Stimulated activated effector memory CD8-positive, alpha-beta T cell treated with anti-CD3 and anti-CD28 coated beads, Interleukin-12 subunit alpha, Interleukin-12 subunit beta, amount 100 ng/mL, for 72 hours (primary cell): ENCODE measurements at places on chromosomes 2 and 18.

DNA sequence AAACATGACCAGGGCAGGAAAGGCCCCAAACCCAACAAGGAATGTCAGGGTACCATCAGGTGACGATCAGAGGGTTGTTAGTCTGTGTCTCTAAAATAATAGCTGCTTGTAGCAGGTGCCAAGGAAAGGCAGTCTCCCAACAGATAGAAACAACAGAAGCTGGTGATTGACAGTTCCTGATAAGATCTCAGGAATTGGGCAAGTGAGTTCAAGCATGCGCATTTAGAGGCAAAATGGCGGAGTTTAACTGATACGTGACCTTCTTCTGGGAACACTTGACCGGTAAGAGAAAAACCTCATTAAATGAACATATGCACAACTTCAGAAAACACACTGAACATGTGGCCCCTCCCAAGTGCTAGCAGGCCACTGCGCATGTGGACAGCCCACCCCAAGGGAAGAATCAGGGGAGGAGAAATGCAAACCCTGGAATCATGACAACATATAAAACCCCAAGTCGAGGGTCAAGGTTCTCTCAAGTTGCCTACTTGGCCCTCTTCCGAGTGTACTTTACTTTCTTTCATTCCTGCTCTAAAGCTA is 664.9 kb downstream of the KCNJ3 start:
- no peak for DNase-seq

DNA sequence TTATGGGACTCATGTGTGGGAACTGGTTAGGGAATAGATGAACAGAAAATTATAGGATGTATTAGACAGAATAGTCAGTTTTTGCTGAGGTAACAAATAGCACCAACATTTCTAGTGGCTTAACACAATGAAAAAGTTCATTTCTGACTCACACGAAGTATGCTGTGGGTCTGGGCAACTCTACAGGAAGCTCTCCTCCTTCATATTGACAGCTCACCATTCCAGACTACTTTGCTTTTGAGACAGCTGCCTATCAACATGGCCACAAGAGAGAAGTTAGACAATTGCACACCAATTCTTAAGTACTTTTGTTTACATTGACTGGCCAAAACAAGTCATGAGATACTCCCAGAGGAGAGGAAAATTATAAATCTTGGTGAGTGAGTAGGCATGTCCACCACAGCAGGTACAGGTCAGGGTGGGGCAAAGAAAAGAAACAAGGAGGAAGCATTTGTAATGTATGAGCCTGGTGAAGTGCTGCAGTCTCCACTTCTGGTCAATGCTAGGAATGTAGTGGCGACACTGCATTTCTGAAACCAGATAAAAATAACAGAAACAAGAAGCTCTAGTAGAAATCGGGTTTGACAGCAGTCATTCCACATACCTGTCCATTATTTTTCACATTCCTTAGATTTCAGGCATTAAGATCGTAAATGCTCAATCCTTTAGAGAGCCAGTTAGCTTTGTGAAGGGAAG is 141.6 kb downstream of the ICOS start:
- no peak for DNase-seq

GRCh38 chr2:10317646-10318045 is 14.9 kb downstream of the HPCAL1 start:
- no peak for DNase-seq

DNA sequence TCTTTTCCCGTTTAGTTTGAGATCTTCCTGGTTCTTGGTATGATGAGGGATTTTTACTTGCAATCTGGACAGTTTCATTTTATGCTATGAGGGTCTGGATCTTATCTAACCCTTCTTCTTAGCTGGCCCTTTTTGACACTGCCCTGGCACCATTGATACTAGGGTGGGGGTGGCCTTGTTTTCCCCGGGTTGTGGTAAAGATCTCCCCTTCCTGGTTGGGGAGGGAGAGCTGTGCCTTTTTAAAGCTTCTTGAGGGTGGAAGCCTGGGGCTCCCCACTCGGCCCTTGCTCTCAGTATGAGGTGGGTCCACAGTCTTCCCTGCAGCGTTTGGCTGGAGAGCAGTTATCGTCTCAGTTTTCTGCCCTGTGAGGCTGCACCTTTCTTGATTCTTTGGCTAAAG is 66.1 kb downstream of the ASB1 start:
- DNase-seq, result peak; percentile 22

GRCh38 chr2:17628349-17629261 is 88.1 kb downstream of the VSNL1 start:
- DNase-seq, result no peak

- no peak for DNase-seq
Observed at GRCh38 chr2:206260188-206261012, 14.1 kb upstream of the ZDBF2 start.

DNA sequence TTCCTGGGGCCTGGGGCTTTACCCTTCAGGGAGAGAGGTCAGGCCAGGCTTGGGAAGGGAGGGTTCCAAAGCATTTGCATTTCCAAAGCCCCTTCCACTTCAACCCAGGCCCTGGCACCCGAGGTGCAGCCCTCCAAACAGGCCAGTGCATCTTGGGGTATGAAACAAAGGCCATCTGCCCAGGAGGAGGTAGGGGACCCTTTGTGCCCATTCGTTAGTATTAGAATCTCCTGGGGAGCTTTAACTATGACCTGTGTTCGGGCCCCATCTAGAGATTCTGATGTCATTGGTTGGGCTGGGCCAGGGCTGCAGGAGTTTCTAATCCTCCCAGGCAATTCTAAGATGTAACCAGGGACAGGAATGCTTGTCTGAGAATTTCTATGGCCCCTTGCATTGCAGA is 73.6 kb downstream of the CIB4 start:
- DNase-seq, result no peak

DNA sequence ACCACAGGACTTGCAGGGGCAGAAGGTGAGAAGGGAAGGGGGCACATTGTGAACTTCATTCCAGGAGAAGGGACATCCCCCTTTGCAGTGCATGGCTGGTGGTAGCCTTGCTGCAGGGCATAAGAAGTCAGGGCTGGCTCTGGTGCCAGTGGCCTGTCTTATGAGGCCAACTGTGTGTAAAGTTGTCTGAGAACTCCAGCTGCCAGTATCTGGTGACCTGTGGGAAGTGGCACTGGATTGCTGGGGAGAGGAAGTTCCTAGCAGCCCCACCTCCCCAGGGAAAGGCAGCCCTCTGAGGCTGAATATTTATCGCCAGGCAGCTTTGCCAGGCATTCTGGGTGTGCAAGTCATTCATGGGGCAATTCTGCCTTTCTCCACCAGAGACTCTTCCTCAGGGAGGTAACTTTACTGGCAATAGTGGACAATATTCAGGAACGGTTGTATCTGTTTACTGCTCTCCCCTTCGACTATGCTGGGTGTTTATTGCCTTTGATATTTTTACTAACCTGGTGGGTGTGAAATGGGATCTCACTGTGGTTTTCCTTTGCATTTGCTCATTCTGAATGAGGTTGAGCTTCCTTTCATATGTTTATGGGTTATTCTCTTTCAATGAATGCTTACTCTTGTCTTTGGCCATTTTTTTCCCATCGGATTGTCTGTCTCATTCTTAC is 12.3 kb downstream of the TRPM8 start:
- no peak for DNase-seq

GRCh38 chr2:11343368-11343649 is 1.1 kb downstream of the ROCK2 start:
- no peak for DNase-seq

DNA sequence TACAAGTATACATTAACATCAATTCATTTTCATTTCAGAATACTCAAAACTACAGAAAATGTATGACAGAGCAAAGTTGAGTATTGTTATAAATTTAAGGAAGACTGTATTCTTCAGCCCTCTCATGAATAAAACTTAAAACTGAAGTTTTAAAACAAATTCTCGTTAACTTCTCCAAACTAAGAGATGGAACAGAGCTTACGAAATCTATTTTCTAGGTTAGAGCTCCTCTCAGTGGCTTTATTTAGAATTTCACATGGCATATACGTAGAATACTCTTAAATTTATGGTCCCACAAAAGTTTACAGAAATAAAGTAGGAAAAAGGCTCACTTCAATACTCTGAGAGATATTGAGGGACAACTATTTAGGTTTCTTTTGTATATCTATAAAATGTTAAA is 612.1 kb downstream of the KCNJ3 start:
- DNase-seq, result no peak

GRCh38 chr2:239065537-239065936 is 217.7 kb downstream of the TWIST2 start:
- no peak for DNase-seq

- no peak for DNase-seq
Observed at GRCh38 chr2:238163481-238164198, 4.9 kb downstream of the ERFE start.

DNA sequence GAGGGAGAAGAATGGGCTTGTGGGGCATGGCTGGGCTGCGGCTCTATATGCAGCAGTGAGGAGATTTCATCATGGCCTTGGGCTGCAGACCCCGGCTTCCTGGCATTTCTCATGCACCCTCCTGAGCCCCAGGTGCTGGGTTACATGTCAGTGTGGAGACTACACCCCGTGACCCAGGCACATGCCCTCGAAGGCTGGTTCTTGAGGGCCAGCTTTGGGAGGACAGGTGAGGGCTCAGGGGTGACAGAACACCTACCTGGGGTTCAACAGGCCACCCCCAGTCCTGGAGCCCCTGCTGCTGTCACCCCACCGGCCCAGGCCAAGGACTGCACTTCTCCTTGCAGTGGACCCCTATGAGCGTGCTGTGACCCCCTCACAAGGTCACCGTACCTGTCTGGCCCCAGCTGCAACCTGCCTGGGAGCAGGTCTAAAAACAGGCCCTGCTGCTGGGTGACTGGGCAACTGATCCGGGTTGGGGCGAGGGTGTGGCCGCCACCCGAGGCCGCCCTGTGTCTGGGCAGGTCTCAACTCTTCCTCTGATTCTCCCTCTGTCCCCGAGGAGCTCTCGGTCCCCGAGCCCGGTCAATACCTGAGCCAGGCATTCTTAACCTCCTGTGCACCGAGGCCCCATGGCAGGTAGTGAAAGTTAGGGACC is 94.8 kb upstream of the OTOS start:
- DNase-seq, result no peak

GRCh38 chr2:179991344-179991743 is 15.8 kb downstream of the CWC22 start:
- no peak for DNase-seq

DNA sequence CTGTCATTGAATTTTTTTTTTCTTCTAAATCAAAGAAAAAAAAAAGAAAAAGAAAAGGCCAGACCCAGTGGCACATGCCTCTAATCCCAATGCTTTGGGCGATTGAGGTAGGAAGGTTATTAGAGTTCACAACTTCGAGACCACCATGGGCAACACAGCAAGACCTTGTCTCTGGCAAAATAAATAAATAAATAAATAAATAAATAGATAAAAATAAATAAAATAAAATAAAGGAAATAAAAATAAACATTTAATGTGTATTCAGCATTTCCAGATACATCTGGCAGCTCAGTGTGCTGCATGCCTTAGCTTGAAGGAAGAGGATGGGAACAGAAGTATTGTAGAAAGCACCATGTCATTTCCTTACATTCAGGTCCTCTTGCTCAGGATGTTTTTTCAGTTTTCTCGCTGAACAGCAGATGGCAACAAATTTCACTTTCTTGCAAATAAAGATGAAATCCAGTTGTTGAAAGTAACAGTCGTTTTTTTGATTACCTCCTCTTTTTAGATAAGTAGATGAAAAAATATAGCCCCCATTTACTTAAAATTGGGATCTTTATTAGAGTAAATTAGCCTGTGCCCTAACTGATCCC is 25.7 kb upstream of the FAM178B start:
- DNase-seq, result no peak

GRCh38 chr18:22490429-22490846 is 72.7 kb upstream of the CTAGE1 start:
- no peak for DNase-seq

GRCh38 chr2:152071518-152071917 is 27.3 kb downstream of the CACNB4 start:
- no peak for DNase-seq

DNA sequence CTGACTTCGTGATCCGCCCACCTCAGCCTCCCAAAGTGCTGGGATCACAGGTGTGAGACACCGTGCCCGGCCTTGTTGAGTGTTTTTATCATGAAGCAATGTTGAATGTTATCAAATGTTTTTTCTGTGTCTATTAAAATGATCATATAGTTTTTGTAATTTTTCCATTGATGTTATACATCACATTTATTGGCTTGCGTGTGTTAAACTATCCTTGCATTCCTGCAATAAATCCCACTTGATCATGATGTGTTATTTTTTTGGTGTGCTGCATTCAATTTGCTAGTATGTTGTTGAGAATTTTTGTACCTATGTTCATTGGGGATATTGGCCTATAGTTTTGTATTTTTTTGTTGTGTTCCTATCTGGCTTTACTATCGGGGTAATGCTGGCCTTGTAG is 113.1 kb upstream of the PARD3B start:
- DNase-seq, result no peak

GRCh38 chr2:190979906-190980629 is 33.9 kb downstream of the STAT1 start:
- no peak for DNase-seq

DNA sequence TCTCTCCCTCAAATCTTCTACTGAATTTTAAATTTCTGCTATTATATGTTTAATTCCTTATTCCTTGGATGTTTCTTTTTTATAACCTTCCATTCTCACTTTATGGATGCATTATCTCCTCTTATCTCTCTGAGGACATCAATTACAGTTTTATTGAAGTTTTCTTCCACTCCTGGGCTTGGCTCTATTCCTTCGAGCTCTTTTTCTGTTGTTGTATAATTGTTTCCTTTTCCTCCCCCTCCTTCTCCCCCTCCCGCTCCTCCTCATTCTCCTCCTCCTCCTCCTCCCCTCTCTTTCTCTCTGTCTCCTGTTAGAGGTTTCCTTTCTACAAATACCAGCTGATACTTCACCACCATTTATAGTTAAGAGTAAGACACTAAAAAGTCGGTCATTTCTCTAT is 209.8 kb downstream of the ZBTB7C start:
- no peak for DNase-seq

- DNase-seq, result no peak
Observed at GRCh38 chr2:172489681-172490080, 62.3 kb downstream of the ITGA6 start.
